Uterus (tissue), 4 donors: ENCODE measurements at places on chromosomes 3 and 15. TPM values are rescaled to one million over a fixed set of nuclear protein-coding genes. Genes with fewer than 3 reads are reported as not detected.

GRCh38 chr15:83118291-83118827 is 10.9 kb downstream of the TM6SF1 start:
- no peak for DNase-seq

- no peak for DNase-seq
These were observed 130.2 kb downstream of the GADL1 start for GRCh38 chr3:30764281-30764680.

GRCh38 chr3:57060089-57060821 is at the start of gene SPATA12:
SPATA12 (plus strand) TSS chr3:57060664; CDS start chr3:57073695, 13,031 bp downstream.
- DNase-seq, result peak; percentile 36

- no peak for DNase-seq
These were observed 38.3 kb downstream of the CHSY1 start for GRCh38 chr15:101213570-101213969.

The ZNF197 gene
- 25.7 TPM for total RNA-seq

The OTOL1 gene
- total RNA-seq, result not detected

- no peak for DNase-seq
These were observed 129.3 kb downstream of the SSR3 start for GRCh38 chr3:156425651-156426050.

DNA sequence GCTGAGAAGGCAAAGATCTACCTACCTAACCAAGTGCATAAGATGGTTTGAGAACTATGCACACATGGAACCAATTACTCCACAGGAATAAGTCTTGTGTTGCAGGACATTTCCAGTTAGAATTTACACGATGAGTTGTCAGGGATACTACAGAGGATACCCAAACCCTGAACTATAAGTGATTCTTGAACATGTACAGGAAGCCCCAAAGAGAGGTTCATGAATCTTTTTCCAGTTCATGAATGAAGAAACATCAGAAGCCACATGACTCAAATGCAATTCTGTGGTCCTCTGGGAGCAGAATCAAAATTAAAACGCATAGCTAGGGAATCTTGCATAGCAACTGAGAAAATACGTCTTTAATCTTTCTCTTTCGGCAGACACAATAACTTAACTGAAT is 114.1 kb upstream of the LMCD1 start:
- DNase-seq, result no peak

The GRM2 gene
- not detected for total RNA-seq

- DNase-seq, result no peak
These were observed 2.6 kb downstream of the ITGB5 start for GRCh38 chr3:124884474-124885101.

GRCh38 chr3:137568880-137569279 is 195.2 kb upstream of the SOX14 start:
- DNase-seq, result no peak

The ASB14 gene
- total RNA-seq, result not detected

DNA sequence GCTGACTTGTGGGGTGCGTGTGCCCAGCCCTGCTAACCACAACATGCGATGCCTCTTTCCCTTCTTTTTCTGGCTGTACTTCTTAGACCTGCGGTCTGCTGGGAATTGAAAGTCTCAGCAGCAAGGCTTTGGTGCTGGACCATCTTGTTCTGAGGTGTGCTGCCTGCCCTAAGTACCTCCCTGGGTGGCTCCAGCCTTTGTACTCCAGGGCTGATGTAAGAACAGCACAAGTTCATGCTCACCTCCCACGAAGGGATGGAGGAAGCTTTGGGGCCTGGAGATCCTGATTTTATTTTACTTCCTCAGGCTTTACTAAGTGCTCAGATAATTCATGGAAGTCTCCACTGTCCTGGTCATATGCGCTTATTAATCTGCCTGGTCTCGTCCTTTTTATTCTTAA is 28.9 kb downstream of the FAM43A start:
- no peak for DNase-seq

GRCh38 chr3:31934866-31935265 is 46.2 kb downstream of the OSBPL10 start:
- no peak for DNase-seq

DNA sequence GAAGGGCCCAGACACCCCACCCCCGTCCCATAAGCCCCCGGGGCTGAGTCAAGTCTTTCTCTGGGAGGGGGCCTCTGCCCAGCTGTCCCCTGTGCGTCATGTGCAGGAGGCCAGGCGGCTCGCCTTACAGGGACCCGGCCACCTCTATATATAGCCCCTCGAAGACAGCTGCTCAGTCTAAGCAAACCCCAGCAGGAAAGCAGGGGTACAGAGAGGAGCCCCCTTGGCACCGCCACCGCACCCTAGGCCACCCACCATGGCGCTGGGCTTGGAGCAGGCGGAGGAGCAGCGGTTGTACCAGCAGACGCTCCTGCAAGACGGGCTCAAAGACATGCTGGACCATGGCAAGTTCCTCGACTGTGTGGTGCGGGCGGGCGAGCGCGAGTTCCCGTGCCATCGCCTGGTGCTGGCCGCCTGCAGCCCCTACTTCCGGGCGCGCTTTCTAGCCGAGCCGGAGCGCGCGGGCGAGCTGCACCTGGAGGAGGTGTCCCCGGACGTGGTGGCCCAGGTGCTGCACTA is at the start of gene KLHL40:
Gene KLHL40 (plus strand): TSS at position 175 of the 519 bp plus-strand sequence. CDS start 82 bp downstream, at position 257.
- peak; percentile 13 for DNase-seq

DNA sequence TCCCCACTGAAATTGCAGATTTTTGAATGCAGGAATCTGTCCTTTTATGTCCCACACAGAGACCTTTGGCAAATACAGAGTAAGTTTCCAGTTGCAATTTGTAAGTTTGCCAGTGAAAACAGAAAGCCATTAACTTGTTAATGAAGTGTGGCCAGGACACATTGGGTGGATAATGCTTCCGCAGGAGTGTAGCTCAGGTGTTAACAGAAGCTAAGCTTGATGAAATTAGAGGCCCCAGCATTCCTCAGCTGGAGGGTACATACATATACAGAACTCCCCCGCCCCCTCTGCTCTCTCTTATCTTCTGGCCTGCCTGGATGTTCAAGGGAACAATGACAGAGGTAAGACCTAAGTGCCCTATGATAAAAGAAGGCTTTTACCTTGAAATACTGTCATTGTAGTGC is 8.1 kb upstream of the LRRC2 start:
- DNase-seq, result no peak

DNA sequence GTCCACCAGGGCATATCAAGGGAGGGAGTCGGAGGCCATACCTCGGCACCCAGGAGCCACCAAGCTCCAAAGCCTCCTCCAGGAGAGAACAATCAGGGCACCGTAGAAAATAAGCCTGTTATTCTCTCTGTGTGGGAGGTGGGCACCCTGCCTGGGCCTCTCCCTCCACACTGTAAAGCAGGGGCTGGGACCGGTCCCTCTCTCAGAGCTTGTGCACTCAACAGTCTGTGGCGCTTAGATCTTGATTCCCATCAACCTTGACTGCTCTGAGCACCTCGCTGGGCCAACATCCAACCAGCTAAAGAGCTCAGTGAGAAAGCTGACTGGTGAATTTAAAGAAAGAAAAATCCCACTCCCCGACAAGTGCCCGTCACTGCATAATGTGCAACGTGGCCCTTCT is 53.0 kb downstream of the PCSK6 start:
- DNase-seq, result no peak

- no peak for DNase-seq
These were observed 1.3 kb upstream of the VPS33B start for GRCh38 chr15:91023720-91024119.

- DNase-seq, result no peak
These were observed 131.3 kb upstream of the SNRPN start for GRCh38 chr15:24823473-24823872.
